ENCODE measurements at places on chromosomes 6 and 20.

- DNase-seq, result no peak
Measured at GRCh38 chr6:10505529-10505928, 15.6 kb upstream of the GCNT2 start.

- no peak for DNase-seq
Measured at GRCh38 chr20:37921341-37921929, 18.5 kb downstream of the VSTM2L start.

- DNase-seq, result no peak
Measured at GRCh38 chr6:52201493-52201892, 15.3 kb downstream of the IL17A start.

DNA sequence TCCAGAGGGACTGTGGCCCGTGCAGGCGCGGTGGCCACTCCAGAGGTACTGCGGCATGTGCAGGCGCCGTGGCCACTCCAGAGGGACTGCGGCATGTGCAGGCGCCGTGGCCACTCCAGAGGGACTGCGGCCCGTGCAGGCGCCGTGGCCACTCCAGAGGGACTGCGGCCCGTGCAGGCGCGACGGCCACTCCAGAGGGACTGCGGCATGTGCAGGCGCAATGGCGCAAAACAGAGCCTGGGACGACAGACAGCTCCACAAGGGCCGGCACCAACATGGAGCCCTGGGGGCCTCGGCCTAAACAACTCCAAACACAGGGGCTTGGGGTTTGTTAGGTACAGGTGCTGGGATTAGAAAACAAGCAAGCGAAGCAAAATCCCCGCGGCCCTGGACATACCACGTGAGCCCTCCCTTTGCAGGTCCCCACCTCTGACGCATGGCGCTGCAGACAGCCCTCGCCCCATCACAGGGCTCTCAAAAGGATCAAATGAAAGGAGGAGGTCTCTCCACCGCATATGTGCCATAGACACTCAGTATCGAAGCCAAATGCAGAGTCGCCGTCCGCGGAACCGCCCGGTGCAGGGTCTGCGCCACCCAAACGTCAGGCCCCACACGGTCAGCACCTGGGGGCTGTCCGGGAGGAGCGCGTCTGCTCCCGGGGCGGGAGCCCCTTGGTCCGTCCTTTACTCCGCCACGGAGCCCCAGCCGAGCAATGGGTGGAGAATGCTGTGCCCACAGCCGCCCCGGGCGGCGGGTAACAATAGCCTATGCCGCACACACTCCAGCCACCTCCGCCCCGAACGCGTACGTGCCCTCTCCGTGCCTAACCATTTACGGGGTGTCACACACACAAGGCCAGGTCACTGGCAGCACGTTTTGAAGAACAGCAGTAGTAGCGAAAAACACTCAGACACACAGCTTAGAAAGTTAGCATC, 85.7 kb downstream of the TAF4 start:
- no peak for DNase-seq

DNA sequence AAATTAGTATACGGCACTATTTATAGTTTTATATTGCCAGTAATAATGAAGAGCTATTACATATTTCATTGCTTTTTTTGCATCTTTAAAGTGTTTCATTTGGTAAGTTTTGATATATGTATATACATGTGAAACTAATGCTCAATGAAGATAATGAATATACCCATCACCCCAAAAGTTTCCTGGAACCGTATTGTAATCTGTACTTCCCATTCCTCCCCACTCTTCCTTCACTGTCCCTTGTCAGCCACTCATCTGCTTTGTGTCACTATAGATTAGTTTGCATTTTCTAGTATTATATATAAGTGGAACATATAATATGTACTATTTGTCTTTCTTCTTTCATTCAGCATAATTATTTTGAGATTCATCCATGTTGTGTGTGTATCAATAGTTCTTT, 10.3 kb upstream of the TBC1D32 start:
- no peak for DNase-seq

DNA sequence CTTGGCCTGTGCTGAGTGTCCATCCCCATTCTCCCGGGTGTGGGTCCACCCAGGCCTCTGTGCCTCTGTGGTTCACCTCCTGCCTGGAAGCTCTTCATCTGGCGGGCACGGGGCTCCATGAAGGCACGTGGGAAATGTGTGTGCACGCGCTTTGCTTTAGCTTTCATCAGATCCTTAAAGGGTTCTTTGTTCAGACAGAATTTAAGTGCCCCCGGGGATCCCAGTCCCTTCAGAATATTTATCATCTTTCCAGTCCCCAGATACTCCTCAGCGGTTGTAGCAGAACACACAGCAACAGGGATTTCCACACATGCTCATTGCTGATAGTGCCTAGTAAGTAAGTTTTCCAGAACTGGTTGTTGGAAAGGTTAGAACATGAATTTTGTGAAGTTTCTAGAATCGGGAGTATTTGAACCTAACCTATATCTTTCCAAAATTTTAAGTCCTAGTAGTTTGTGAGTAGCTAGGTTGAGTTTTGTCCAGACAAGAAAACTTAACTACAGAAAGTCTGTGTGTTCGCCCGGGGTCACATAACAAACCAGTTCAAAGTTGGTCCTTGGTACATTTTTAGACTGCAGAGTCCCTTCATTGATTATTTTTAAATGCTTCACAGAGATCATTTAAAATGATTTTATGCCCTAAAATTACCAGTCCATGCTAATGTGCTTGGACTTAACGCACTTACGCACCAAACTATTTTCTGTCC, 67.7 kb downstream of the RPP40 start:
- no peak for DNase-seq

DNA sequence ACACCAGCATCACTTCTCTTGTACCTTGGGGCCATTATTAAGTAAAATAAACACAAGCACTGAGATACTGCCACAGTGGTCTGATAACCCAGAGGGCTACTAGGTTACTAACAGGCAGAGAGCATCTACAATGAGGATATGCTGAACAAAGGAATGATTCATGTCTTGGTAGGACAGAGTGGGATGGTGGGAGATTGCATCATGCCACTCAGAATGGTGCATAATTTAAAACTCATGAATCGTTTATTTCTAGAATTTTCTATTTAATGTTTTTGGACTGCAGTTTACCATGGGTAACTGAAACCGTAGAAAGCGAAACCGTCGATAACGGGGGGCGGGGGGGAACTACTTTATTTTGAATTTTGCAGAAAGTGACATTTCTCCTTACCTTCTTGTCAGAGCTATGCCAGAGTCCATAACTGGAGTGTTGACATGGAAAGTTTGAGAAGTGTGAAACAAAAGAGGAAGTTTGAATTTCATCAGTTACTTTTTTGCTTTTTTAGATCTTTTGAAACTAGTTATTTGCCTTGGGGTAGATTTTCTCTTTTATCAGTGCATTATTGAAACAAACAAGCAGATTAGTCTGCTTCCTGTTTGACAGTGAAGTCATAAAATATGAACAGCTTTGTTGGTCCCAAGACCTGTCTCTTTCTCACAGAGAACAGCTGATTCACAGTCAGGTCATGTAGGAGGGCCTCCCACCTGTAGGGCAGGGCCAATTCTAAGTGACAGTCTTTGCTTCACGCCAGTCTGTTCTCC, 124.9 kb downstream of the KLHL32 start:
- peak; percentile 17 for DNase-seq
